ENCODE measurements at places on chromosomes 1 and 21.

DNA sequence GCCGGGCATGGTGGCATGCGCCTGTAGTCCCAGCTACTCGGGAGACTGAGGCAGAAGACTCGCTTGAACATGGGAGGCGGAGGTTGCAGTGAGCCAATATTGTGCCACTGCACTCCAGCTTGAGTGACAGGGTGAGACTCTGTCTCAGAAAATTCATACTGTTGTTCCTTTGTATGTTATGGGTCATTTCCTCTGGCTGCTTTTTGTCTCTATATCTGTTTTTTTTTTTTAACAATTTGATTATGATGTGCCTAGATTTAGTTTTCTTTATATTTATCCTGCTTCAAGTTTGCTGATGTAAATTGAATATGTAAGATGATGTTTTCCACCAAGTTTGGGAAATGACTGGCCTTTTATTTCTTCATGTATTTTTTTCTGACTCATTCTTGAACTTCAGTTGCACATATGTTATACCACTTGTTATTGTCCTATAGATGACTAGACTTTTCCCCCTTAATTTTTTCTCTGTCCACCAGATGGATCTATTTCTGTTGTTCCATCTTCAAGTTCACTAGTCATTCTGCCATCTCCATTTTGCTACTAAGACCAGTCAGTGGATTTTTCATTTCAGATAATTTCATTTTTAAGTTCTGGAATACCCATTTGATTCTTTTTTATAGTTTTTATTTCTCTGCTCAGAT, 173.5 kb downstream of the GALNT2 start:
- DNase-seq: peak; percentile 5

DNA sequence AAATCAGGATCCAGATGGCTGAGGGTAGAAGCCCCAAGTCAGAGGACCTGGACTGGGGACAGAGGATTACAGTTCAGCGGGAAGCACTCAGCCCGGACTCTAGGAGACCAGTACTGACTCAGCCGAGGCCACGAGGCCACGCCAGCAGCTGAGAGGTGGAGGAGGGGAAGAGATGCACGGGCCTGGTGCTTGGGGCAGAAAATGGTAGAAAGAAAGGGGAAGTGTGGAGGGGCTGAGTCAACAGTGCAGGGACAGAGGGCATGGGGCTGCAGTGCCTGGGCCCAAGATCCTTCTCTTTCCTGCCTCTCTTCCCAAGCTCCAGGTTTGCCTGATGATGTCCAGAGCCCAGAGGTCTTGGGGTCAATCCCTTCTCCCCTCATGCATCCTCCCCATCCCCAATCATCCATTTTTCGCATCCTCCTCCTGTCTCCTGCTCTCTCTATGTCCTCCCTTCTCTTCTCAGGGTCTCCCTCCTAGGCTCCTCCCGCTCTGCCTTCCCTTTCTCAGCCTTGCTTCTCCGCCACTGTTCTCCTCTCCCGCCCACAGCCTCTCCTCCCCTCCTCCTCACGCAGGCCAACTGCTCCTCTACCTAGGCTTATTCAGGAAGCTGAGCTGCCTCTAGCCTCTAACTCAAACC, 7.7 kb downstream of the ARHGEF2 start:
- DNase-seq: no peak

DNA sequence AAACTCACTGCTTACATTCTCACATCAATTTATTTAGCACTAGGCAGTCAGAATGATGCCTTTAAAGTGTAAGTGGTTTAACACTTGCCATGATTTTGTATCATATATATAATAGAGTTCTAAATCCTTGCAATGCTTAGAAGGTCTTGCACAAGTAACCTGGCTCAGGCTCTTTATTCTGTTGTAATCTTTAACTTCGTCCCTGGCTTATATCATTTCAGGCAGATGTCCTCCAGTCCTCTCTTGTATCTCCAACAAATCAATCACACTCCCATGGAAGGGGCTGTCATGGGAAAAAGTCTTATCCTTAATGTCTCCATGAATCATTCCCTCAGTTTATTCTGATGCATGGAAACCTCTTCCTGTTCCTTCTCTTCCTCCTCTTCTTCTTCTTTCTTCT, 841.6 kb upstream of the B3GALT2 start:
- DNase-seq: no peak

GRCh38 chr21:33514229-33514628, 22.7 kb upstream of the DNAJC28 start:
- DNase-seq: no peak

DNA sequence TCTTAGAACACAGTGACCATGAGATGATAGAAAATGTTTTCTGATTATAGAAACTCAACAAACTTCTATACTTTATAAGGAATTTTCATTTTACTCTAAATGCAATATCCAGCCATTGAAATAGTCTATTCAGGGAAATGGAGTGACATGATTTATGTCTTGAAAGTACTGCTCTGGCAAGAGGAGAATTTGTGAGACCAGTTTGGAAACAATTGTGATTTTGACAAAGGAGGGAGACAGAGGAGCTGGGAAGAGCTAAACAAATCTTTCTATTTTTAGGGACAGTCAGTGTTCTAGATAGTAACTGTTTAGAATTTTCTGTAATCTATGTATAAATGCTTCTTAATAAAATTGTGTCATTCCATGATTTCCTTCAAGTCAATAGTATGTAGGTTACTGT, 252.3 kb downstream of the FMN2 start:
- no peak for DNase-seq

DNA sequence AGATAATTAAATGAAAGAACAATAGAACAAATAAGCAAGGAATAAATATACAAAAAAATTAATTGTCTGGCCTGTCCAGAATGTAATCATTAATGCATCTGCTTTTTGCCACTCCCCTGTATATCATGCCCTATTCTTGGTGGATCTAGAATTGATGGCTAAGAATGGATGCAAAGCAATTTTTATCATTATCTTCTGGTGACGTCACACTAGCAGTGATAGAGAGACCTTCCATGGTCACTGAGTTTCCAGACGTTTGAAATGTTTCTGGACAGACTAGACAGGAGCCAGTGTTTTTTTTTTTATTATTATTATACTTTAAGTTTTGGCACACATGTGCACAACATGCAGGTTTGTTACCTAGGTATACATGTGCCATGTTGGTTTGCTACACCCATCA, 563.0 kb downstream of the NEGR1 start:
- DNase-seq: no peak

- no peak for DNase-seq
Observed at GRCh38 chr1:228009828-228010775, 3.3 kb downstream of the WNT3A start.

- DNase-seq: no peak
Observed at GRCh38 chr1:39529901-39530535, 38.6 kb downstream of the BMP8A start.

DNA sequence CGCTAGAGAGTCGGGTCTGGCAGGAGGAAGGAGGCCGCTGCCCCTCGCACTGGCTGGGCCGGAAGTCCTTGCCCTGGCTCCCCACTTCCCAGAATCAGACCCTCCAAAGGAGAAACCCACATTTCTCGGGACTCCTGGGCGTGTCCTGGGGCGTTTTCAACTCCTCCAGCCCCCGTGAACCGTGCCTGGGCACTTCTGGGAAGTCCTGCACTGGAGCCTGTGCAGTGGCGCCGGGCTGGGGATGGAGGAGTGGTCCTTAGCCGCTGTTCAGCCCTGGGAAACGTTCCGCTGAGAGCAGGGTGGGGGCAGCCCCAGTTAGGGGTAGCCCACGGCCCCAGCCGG, 3.0 kb downstream of the IGSF21 start:
- no peak for DNase-seq
